HepG2 (cell line): ENCODE measurements at places on chromosomes 2 and 18.

DNA sequence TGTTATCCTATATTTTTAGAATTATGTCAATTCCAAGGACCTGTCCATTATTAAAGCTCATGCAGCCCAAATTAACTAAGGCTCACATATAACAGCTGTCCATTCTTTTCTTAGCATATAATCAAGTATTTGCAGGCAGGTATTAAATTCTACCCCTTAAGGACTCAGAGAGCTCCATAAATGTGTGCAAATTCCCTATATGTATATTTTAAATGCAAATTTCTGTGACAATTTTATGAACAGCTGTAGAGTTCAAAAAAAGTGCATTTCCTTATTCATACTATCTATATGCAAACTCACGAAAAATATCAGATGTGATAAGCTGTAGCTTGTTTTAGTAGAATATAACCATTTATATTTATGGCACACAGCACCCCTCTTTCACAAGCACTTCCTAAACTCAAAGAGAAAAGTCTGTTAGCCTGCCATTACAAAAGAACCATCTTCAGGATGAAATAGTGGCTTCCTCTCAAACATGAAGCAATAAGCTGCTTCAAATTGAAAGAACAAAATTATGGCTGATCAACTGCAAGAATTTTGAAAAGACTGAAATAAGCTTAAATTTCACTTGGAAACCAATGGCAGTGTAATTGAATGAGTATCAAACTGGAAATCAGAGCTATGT, 155.0 kb upstream of the REG3G start:
- no peak for DNase-seq

GRCh38 chr2:221268631-221269030, 303.5 kb downstream of the EPHA4 start:
- no peak for DNase-seq

- no peak for DNase-seq
These were observed 393.1 kb upstream of the LYPD1 start for GRCh38 chr2:133062931-133063665.

DNA sequence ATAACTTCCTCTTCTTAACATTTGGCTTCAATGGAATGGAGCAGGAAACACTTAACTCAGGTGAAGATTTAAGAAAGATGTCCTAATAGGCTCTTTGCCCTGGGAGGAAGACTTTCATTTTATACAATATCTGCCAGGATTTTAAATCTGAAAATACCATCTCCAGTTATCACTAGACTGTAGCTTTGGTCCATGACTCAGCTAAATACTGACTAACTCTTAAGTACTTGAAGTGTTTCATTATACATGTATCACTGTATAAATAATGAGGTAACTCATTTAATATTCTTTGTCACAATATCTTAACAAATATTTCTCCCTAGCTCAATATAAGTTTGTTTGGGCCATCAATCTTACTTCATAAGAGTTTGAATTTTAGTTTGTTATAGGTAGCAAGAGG, 34.7 kb downstream of the RBKS start:
- DNase-seq: no peak

GRCh38 chr2:122875091-122875865, 1119.8 kb downstream of the TSN start:
- no peak for DNase-seq

GRCh38 chr18:5962362-5962761, 67.0 kb upstream of the TMEM200C start:
- DNase-seq: no peak

DNA sequence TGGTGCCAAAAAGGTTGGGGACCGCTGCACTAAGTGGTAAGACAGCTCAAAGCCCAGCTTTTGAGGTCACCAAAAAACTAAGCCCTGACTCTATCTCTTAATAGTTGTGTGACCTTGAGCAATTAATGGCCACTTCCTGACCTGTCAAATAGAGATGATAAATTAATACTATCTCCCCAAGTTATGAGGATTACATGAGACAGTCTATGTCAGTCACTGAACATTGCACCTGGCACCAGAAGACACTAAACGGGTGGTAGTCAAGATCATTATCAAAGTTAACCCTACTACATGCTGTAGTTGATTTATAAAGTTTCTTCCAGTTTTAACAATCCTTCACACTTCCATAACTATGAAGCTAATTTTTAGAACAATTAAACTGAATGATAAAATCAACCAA, 36.5 kb downstream of the STPG4 start:
- DNase-seq: no peak

GRCh38 chr2:195613922-195614321, 43.1 kb upstream of the SLC39A10 start:
- DNase-seq: peak; percentile 41

DNA sequence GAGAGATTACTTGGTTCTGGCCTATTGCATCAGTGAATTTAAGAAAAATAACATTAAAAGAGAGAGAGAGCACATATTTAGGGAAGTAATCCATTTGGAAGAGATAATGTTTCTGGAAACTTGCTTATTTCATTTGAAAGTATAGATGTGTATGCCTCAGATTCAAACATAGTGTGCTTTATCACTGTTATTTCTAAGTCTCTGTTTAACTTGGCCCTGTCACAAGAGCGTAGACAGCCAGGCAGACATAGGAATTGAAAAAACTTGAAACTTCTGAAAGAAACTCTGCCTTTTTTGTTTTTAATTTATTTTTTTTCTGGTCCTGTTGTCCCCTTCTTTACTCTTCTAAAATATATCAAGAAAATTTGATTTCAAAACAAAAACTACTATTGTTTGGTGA, 849.1 kb downstream of the CNTNAP5 start:
- DNase-seq: no peak

- no peak for DNase-seq
These were observed 13.2 kb downstream of the MAP4K4 start for GRCh38 chr2:101710471-101711318.

DNA sequence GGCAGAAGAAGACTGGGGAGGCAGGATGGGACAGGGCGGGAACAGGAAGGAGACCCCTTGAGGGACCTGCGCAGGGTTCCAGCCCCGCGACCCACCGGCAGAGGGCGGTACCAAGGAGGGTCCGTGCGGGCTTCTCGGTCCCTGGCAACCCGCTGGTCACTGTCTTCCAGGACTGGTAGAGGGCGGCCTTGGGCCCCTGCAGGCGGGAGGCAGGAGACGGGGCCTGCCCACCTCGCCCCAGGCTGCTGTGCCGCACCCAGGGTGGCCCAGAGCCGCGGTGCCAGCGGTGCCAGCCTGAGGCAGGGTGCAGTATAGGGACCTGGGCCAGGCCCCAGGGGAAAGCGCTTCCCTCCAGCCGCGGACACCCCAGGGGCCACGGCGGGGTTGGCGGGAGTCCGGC, 34.5 kb downstream of the NEURL3 start:
- DNase-seq: no peak

DNA sequence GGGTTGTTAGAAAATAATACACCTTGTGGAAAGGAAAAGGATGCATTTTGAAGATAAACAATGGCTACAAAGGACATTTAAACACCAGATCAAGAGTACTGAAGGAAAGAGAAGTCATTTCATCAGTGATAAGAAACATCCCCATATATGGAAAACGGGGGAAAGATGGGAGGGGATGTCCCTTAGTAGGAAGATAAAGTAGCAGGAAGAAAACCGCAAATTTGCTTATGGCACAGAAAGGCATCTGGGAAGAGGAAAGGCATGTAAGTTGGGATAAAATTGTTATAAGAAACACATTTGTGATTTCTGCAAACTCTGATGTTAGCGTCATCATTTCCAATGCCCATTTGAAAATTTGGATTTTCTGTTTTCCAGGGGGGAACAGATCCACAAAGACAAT, 10.5 kb upstream of the LYPD1 start:
- DNase-seq: no peak

GRCh38 chr18:48983793-48984437, 33.1 kb upstream of the SMAD7 start:
- DNase-seq: peak; percentile 63

- DNase-seq: no peak
These were observed 1603.3 kb upstream of the ZEB2 start for GRCh38 chr2:146123256-146123655.

GRCh38 chr18:76847916-76848315, 25.6 kb downstream of the ZNF236 start:
- peak; percentile 14 for DNase-seq

DNA sequence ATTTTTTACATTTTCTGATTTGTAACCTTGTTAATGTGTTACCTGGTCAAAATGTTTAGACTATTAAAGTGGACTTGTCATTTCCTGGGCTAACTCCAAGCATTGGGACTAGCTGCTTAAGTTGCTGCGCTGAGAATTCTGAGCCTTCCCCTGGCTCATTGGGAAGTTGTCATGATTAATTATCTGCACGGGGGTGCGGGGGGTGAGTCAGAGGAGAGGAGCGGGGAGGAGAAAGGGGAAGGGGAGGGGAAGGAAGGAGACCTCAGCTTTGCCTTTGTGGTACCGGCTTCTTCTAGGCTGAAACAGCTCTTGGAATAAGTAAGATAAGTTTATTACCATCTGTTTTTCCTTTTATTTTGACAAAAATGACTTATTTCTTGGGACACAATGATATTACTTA, 52.9 kb upstream of the APCDD1 start:
- no peak for DNase-seq

DNA sequence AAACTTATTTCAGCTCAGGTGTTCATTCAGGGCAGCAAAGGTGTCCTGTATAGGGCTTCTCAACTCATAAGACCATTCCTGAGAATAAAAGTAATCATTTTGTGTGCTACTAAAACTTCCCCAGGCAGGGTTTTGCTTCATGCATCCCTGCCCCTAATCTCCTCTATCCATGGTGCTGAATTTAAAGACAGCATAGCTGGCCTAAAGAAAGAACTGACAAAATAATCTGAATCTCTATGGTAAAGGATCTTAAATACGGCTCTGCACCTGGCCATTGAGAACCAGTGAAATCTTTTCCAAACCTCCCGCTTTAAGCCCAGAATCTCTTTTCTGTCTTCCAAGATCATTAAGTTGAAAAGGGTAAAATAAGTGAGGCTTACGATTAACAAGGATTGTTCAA, 292.1 kb upstream of the KLHL29 start:
- DNase-seq: no peak

DNA sequence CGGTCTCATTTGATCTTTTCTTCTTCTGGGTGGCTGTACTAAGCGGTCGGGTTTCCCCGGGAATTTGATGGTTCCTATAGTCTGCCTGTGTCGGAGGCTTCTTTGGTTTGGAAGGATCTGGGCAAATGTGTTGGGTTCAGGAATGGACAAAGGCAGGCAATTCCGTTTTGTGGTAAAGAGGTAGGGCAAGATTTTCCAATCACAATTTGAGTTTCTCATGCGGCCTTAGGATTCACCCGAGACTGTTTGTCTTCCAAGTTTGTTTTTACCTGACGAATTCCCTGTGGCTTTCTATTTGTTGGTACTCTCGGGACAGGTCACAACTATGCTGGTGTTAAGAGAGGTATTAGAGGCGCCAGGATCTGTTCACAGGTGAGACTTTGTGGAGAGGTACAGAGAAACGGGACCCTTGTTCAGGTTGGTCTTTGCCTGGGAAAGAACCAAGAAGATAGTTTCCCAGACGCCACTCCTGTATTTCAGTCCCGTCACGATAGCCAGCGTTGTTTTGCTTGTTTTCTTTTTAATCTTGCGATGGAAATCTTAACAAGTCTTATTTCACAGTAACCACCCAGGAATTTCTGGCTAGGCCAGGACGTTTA, 3.0 kb downstream of the SP5 start:
- DNase-seq: peak; percentile 20

DNA sequence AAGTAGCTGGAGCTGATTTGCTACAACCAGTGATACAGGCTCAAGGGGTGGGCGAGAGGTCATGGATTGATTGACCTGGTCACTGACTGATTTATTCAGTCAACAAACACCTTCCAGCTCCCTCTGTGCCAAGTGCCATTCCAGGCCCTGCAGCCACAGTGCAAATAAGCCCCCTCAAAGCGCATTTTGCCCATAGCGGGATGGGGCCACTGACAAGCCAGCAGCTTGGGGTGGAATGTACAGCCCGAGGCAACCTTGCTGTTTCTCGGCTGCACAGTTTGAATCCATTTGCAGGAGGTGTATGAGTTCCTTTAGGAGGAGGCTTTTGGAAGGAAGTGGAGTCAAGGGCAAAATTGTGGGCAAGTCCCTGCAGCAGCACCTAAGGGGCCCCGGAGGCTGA, 235.2 kb downstream of the TPGS2 start:
- no peak for DNase-seq

- DNase-seq: no peak
These were observed 2.4 kb downstream of the TGOLN2 start for GRCh38 chr2:85325466-85325811.

GRCh38 chr2:3692375-3692774, 11.0 kb upstream of the DCDC2C start:
- DNase-seq: peak; percentile 23

DNA sequence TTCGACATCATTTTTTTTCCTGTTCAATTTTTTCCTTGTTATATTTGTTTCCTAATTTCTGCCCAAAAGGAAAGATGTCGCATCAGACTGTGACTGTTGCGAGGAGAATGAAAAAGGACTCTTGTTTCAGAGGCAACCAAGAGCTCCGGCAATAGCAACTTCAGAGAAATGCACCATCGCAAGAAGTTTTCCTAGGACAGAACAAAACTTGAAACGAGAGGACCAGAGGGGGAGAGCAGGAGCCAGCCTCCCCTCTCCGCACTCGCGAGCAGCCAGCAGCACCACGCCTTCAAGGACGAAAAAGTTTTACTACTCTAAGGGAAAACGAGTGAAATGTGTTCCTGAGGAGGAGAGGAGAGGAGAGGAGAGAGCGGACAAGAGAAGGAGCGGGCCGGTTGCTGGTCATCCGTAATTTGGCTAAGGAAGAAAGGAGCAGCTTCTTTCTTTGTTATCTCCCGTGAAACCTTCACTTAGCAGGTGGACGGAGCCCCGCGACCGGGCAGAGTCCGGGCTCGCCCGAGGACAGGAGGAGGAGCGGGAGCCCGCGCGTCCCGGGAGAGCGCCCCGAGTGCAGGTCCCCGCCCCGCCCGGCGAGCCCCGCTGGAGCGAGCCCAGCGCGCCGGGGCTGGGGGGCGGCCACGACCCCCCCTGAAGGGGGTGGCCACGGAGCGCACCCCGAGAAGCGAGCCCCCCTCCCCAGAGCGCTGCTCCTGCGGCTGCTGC, 744 bp downstream of the POU3F3 start:
- no peak for DNase-seq

GRCh38 chr2:182792441-182792840, 74.0 kb downstream of the FRZB start:
- DNase-seq: no peak

GRCh38 chr18:12053289-12053688, 40.4 kb upstream of the ANKRD62 start:
- DNase-seq: no peak

- DNase-seq: no peak
These were observed 51.4 kb downstream of the IL1RL2 start for GRCh38 chr2:102238039-102238756.

GRCh38 chr2:239240414-239240881, 160.4 kb downstream of the HDAC4 start:
- no peak for DNase-seq

DNA sequence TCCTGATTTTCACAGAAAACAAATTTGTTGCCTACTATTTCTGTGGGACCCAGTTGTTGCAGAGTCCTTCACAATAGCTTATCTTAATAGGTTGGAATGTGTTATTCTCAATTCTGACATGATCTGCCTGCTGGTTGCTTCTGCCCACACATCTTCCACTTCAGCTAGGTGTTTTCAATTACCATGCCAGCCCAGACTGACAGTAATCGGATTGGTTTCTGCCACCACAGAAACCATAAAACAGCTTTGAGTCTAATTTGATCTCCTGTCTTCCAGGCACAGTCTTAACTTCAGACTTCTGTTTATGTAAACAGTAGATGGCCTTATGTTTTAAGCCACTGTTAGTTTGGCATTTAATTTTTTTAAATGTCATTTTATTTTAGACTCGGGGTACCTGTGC, 248.2 kb upstream of the RBMS1 start:
- DNase-seq: no peak

- DNase-seq: no peak
These were observed 11.4 kb upstream of the MBD2 start for GRCh38 chr18:54235871-54236270.
